Fibroblast of villous mesenchyme (primary cell): ENCODE measurements at places on chromosomes 11 and 22. TPM values are rescaled to one million over a fixed set of nuclear protein-coding genes. Genes with fewer than 3 reads are reported as not detected.

- DNase-seq, result peak; percentile 94
Observed at GRCh38 chr11:3058753-3059664, 1.8 kb upstream of the CARS1 start.

SELENOM gene
- 152 and 155 TPM in 2 replicates for total RNA-seq

PAMR1 gene
- total RNA-seq, result 416 and 493 TPM in 2 replicates

GRCh38 chr22:46072110-46072881 lies 78.0 kb upstream of the PPARA start:
- peak; percentile 72 for DNase-seq

- peak; percentile 59 for DNase-seq
Observed at GRCh38 chr11:75582895-75583717, 21.1 kb downstream of the SERPINH1 start.
